Stimulated activated CD4-positive, alpha-beta T cell treated with anti-CD3 and anti-CD28 coated beads, Interleukin-4, amount 100 ng/mL, for 24 hours (primary cell): ENCODE measurements at places on chromosomes 16 and 17.

GRCh38 chr16:79856581-79856980, 256.0 kb upstream of the MAF start:
- DNase-seq = no peak

DNA sequence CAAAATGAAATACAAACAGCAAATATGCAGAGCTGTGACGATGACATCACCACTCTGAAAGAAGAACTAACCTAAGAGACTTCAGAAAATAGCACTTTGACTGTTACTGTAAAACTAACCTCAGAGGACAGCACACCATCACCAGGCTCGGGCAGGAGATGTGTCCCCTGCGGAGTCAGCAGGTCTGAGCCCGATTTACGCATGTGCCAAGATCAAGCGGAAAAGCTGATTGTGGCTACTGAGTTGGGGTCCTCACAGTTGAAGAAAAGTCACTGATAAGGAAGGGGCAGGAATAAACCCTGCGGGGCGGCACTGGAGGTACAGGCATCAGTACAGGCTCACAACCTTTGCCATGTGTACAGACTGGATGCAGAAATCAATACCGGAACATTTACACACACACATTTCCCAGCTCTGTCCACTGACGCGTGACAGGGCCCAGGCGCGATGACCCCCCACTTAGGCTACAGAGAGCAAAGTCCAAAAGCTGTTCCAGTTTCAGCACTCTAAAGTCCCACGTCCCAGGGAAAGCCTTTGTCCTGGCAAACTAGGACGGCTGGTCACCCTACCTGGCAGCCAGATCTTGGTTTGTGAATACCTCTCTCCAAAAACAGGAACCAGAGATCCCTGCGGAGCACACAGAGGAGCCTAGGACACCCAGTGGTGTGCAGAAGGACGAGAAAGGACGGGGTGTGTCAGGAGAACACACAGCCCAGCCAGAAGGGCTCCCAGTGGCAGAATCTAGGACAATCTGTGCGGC, 21.5 kb downstream of the TRAP1 start:
- DNase-seq = no peak

DNA sequence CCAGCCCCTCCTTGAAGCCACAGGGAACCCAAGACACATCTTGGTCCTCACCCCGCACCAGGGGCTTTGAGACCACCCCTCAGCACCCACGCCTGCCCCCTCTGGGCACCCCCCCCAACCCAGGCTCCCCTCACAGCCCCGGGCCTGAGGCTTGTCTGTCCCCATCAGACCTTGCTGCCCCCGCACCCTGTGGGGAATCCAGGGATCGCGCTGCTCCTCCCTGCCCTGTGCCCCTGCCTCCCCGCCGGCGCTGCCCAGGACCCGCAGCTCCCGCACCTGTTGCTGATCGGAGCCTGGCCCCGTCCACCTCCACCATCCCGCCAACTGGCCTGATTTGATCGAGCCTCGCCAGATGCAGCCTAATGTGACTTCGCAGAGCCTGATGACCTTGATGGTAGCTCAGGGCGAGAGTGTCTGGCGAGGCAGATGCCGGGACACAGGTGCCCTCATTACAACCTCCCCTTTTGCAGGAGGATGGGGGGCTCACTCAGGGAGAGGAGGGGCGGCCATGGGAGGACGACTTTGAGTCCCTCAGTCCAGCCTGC, 29.0 kb downstream of the SLC25A10 start:
- no peak for DNase-seq

GRCh38 chr17:82689077-82689476, 9.4 kb downstream of the RAB40B start:
- no peak for DNase-seq

- DNase-seq = peak; percentile 33
These were observed 1.5 kb downstream of the CLDN7 start for GRCh38 chr17:7260651-7261378.

DNA sequence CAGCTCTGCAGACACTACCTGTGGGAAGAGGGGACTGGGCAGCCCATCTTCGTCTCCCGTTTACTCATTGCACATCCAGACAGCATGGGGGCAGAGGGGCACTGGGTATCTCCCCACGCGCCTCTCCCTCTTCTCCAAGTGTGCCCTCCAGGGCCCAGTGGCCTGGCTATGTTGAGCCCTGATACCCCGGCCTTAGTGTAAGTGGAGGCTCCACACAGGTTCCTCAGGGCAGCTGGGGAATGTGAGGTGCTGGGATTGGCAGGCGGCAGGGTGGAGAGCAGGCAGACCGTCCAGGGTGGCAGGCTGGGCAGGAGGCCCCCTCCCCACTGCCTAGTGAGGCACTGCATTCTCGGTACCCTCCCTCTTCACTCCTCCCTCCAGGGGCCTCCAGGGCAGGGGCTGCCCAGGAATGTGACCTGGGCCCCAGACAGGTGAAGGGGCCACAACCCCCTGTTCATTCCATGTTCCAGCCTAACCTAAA, 13.2 kb upstream of the NAGLU start:
- DNase-seq = no peak

GRCh38 chr17:17186051-17186450, 20.1 kb downstream of the PLD6 start:
- peak; percentile 65 for DNase-seq

DNA sequence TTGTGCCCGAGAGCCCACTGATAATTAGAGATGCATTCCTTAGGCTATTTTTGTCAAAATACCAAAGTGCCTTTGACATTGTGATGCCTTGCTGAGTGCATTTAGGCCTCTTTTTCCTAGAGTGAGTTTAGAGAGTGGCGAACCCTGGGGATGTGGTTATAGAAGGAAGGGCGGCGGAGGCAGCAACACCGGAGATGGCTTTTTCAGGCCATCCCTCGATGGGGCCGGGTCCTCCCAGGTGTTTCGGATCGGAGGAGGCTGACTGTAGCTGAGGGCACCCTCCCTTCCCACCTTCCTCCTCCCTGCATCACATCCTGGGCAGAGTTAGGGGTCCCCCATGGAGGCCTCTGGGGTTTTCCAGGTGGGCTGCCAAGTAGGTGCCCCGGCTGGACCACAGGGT, 6.6 kb upstream of the SNAI3 start:
- DNase-seq = no peak

DNA sequence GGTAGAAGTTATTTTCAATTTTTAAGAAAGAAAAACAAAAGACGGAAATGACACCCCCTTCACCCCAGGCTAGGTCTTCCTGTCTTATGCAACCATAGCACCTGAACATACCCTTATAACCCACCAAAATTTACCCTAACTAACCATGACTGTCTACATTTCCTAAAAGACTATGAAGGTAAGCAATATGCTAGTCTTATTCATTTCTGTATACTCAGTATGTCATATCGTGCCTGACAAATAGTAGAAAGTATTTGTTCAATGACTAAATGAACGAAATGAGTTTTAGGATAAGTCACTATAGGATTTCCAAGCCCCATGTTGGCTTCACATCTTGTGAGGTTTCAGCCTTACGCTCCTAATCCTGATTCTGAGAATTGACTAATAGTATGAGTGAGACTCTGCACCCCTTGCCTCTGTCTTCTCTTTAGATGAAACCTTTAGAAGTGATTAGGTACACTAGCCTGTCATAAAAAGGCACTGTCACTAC, 6.5 kb downstream of the ADAT1 start:
- peak; percentile 17 for DNase-seq
